ENCODE measurements at places on chromosomes 7 and 10.

GRCh38 chr10:120761951-120762350 lies 89.2 kb upstream of the WDR11 start:
- no peak for DNase-seq

GRCh38 chr7:24980534-24981170 lies 674 bp upstream of the OSBPL3 start:
- no peak for DNase-seq

DNA sequence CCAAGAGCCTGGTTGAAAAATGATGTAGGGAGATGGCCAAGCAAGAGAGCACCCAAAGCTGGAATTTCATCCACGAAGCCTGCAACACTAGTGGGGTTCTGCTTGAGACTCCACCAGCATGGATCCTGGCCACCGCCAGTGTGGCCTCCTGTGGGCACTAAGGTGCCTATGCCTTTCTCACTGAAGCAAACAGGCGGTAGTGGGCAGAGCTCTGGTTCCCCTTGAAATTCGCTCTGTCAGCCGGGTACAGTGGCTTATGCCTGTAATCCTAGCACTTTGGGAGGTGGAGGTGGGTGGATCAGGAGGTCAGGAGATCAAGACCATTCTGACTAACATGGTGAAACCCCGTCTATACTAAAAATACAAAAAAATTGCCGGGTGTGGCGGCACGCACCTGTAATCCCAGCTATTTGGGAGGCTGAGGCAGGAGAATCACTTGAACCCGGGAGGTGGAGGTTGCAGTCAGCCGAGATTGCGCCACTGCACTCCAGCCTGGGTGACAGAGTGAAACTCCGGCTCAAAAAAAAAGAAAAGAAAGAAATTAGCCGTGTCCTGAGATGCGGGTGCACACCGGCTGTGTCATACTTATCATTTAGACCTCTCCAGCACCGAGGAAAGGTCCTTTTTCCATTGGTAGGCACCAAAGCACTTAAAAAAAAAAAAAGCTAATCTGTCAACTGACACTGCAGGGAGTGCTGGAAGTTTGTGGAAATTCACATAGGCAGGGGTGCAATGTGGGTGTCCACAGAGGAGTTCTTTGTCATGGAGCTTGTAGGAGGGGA lies 28.3 kb downstream of the CCM2 start:
- DNase-seq: no peak

DNA sequence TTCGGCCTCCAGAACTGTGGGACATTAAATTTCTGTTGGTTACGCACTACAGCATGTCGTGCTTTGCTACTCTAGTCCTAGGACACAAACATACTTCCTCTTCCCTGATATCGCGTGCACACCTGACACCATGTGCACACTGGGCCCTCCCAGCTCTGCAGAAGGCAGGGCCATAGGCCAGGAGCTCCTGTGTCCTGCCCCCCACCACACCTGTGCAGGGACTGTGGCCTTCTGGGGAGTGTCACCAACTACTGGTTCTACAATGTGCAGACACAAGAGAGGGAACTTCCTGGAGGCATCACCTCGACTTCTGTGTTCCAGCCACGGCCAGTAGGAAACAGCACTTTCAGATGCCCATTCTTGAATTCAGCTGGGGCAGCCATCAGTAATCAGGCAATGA lies 646.4 kb upstream of the MGMT start:
- DNase-seq: no peak

GRCh38 chr7:116206141-116206540 lies 4.2 kb upstream of the TES start:
- no peak for DNase-seq

GRCh38 chr10:63760034-63760707 lies 239.0 kb downstream of the REEP3 start:
- DNase-seq: no peak

- no peak for DNase-seq
These were observed 166.0 kb downstream of the ACTR3B start for GRCh38 chr7:152925412-152926147.

DNA sequence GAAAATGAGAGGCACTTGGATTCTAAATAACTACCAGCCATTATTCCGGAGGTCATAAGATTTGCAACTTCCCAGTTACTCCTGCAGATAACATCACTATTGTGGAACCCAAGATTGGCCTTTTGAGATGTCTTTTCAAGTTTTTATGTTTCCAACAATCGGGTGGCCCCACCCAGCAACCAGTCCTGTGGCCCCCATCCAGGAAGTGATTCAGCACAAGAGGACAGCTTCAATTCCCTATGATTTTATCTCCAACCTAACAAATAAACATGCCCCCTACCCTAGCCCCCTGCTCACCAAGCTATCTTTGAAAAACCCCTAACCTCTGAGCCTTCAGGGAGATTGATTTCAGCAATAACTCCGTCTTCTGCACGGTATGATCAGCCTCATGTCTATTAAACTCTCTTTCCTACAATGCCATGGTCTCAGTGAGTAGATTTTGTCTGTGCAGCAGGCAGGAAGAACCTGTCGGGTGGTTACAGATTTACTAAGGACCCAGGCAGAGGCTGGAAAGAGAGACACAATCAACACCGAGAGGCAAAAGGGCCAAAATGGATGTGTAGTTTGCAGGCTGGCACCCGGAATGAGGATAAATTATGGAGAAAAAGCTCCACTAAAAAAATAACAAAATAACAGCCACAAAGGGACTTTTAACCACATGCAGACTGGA lies 83.9 kb upstream of the UNC5B start:
- no peak for DNase-seq

- DNase-seq: no peak
These were observed 44.4 kb downstream of the ENO4 start for GRCh38 chr10:116893686-116894037.

Data from HS-5 (cell line).